ENCODE measurements at places on chromosomes 4 and X.

DNA sequence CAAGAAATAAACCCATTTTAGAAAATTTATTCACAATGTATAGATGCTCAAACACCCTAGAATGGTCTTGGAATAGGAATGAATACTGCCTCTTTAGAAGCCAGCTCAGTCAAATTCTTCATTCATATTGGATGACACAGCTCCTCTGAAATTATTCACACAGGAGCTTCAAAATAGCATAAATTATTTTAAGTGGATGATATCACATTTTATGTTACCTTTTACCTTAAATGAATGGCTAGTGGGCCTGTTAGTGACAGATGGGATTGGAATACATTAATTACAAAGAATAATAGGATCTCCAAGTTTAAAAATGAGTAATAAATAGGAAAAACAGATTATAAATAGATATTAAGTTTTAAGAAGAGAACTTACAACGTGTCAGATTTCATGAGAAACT lies 184.4 kb downstream of the GABRB1 start:
- DNase-seq: no peak

DNA sequence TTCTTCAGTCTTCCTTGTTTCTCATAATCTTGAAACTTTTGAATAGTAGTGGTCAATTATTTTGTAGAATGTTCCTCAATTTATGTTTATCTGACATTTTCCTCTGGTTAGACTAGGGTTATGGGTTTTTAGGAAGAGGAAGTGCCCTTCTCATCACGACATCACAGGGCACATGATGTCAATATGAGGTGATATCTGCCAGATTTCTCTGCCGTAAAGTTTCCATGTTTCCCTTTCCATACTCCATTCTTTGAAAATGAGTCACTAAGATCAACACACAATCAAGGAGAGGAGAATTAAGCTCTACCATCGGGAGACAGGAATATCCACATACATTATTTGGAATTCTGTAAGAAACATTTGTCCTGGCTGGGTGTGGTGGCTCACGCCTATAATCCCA lies 28.4 kb downstream of the RP2 start:
- DNase-seq: no peak

- no peak for DNase-seq
Measured at GRCh38 chr4:13599159-13599558, 28.4 kb downstream of the BOD1L1 start.

- DNase-seq: no peak
Measured at GRCh38 chrX:1521459-1521956, 15.5 kb downstream of the P2RY8 start.

- DNase-seq: no peak
Measured at GRCh38 chrX:136754651-136755050, 26.1 kb downstream of the ARHGEF6 start.

DNA sequence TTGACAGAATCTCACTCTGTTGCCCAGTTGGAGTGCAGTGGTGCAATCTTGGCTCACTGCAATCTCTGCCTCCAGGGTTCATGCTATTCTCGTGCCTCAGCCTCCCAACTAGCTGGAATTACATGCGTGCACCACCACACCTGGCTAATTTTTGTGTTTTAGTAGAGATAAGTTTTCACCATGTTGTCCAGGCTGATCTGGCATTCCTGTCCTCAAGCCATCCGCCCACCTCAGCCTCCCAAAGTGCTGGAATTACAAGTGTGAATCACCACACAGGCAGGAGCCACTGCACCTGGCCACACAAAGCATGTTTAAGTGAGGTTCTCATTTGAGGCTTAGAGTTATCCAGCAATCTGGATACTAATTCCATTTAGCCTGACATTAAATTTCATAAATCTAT lies 180.9 kb upstream of the GRID2 start:
- no peak for DNase-seq

DNA sequence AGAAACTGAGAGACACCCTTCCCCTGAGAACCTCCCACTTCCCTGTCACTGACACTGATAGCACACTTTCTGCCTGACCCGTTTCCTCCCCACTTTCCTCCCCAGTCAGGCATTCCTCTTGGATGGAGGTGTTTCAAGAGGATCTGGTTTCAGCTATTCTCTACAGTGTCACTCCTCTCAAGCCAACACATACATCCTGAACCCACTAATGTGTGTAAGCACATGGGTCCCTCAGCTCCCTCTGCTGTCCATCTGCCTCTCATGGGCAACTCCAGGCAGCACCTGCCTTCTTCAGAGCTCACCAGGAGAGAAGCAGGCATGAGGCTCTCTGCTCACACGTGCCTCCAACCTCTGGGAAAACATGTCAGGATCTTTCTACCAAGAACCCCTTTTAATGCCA lies 207.6 kb downstream of the NAF1 start:
- no peak for DNase-seq

All from SK-N-MC (cell line).